Stimulated activated CD4-positive, alpha-beta T cell treated with anti-CD3 and anti-CD28 coated beads, Interleukin-1b, Interleukin-23, amount 100 ng/mL, for 1 hour (primary cell): ENCODE measurements at places on chromosomes 4 and X.

DNA sequence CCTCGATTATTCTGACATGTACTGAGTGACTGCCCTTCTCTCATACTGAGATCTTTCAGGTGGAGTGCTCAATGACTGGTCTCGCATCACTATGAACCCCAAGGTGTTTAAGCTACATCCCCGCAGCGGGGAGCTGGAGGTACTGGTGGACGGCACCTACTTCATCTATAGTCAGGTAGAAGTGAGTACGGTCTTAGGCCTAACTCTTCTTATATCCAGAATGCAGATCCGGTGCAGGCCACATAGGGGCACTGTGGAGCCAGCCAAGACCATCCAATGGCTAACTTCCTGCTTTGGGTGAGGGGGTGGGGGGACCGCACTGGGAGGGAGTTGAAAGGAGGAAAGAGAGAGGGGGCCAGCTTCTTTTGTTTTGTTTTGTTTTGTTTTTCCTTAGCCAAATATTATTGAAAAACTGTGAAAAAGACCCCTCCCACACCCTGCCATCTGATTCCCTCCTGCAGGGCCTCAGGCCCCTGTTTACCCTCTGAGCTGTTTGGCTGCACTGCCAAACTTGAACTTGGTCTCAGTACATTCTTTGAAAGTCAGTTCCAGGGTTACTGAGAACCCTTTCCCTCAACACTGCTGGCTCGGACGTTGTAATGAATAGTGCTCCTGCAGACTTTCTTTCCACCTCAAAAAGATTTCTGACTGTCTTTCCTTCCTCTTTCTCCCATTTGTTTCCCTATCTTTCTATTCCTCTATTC is 16.2 kb downstream of the AWAT2 start:
- no peak for DNase-seq

- DNase-seq = no peak
Observed at GRCh38 chrX:34638116-34638515, 19.0 kb downstream of the TMEM47 start.

DNA sequence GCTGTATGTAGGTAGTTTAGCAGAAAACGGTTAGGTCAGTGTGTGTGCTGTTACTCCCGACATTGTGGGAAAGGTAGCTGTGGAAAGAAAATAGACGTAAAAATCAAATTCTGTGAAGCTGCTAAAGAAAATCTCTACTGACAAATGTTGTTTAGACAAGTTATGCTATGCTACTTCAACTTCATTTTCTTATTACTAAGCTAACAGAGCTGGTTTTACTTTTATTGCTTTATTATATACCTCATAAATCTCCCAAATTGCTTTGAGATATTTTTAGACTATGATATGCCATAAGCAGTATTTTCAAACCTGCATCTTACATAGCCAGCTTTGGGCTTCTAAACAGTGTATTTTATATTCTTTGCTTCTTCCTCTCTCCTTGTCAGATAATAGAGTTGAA is 108.2 kb upstream of the PACRGL start:
- DNase-seq = no peak

GRCh38 chr4:163588532-163588931 is 94.0 kb downstream of the TMA16 start:
- no peak for DNase-seq

DNA sequence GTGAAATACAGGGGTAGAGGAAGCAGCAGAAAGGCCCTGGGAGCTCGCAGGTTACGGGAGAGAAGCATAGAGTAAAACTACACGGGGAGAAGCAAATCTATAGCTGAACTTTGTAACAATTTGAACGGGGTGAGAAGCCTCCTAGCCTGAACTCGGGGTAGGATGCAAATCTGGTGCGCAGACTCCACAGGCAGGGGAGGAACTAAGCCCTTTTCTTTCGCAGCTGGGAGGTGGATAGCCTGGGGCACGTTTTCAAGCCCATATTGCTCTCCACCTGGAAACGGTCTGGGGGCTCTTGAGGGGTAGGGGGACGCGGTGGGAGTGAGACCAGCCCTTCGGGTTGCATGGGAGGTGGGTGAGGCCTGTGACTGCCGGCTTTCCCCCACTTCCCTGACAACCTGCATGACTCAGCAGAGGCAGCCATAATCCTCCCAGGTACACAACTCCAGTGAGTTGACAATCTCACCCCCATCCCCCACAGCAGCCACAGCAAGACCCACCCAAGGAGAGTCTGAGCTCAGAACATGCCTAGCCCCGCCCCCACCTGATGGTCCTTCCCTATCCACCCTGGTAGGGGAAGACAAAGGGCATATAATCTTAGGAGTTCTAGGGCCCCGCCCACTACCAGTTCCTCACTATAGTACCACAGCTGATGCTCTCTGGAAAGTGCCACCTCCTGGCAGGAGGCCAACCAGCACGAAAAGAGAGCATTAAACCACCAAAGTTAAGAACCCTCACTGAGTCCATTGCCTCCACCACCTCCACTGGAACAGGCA is 29.9 kb downstream of the SOWAHB start:
- DNase-seq = no peak

GRCh38 chr4:40185830-40186664 is 10.8 kb upstream of the RHOH start:
- no peak for DNase-seq

GRCh38 chr4:6546681-6547447 is 28.1 kb upstream of the MAN2B2 start:
- peak; percentile 8 for DNase-seq

- DNase-seq = no peak
Observed at GRCh38 chr4:19047279-19047880, 1025.8 kb upstream of the LCORL start.

- DNase-seq = no peak
Observed at GRCh38 chr4:140213116-140213515, 59.1 kb upstream of the MAML3 start.

GRCh38 chr4:14184265-14184664 is 556.7 kb upstream of the BOD1L1 start:
- no peak for DNase-seq

DNA sequence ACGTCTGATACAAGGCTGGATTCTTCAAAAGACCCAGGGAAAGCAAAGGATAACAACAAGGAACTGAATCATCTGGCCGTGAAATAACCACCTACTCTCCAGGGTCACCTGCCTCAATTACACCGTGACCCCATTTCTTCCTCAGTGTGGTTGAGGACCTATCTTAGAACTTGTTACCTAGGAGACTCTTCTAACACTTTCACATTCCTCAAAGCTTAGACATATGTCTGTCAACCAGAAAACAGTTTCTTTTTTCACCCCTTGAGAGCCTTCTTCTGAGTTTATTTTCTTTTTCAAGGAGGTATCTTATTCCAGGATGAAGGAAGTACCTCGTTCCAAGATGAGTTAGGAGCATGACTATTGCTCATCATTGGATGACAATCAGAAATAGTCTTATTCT is 337.8 kb downstream of the ARHGAP24 start:
- no peak for DNase-seq

- DNase-seq = no peak
Observed at GRCh38 chrX:131861088-131861787, 161.9 kb upstream of the STK26 start.

DNA sequence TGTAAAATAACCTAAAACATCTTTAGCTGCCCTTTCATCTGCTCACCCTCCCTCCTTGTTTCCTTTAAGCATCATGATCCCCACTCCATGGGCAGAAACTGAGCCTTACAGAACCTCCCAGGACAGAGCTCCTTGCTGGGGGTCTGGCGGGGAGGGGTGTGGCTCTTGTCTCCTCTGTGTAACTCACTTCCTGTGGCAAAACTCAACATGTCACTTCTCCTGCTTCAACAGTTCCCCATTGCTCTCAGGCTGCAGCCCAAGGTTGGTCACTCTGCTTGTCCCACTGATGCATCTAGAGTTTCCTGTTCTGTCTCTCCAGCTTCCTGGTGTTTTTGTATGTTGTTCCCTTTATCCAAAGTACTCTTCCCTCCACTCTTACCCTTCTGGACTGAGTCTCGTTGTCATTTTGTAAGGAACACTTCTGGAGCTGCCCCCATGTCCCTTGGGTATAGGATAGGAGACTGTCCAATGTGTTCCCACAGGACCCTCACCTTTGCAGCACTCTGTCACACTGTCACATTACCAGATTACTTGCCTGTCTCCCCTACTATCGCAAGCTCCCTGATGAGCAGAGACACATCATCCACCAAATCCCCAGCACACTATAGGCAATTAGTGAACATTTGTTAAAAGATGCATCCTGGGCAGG is 19.6 kb downstream of the TMEM31 start:
- DNase-seq = no peak
